Activated gamma-delta T cell treated with anti-CD3 and anti-CD28 coated beads, Interleukin-2, amount 50 U/mL, for 16 hours (primary cell): ENCODE measurements at places on chromosomes 7 and 10.

DNA sequence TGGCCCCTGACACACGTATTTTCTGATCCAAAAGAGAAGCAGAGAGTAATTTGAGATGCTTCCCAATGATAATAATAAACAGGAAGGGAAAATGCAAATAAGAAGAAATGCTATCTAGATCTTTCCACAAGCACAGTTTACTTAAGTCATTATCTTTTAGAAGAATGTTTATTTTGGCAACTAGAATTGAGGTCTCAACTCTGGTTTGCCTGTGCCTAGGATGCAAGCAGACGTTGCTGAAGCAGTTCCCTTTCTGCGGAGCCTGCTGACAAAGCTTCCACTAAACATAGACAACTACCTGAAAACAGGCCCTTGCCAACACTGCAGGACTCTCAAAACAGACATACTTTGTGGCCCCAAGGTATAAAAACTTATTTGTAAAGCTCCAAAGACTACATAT lies 315.8 kb upstream of the POM121L12 start:
- no peak for DNase-seq

GRCh38 chr7:41942468-41943093 lies 239.7 kb upstream of the INHBA start:
- DNase-seq = no peak

DNA sequence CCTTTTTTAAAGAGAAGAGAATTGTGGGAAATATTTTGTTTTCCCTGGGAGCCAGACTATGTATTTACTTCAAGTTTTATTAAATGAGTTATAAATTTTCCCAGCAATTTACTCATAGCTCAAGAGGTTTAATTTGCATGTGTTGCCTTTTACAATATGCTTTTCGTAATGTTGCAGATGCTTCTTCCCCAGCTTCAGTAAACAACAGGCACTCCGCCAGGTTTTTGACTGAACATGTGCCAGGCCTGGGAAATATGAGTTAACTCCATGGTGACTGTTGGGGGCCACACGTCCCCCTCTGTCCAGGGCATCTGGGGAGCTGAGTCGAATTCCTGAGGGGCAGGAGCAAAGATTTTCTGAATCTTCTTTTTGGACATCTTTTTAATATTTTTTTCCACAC lies 545.7 kb downstream of the LRMDA start:
- no peak for DNase-seq

DNA sequence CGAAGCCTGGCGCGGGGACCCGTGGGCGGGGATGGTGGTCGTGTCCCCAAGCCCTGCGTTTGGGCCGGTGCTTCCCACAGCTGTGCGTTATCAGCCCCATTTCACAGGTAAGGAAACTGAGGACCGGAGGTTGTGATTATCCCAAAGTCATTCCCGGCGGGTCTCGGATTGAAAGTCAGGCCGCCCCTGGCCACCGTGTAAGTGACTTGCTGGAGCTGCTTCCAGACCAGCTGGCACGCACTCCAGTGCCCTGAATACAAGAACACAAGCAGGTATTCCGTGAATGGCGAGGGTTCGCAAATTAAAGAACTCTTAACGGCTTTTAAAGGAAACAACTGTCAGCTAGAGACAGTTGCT lies 675 bp upstream of the ATE1 start:
- DNase-seq = no peak
